ENCODE measurements at places on chromosomes 2 and 18.

DNA sequence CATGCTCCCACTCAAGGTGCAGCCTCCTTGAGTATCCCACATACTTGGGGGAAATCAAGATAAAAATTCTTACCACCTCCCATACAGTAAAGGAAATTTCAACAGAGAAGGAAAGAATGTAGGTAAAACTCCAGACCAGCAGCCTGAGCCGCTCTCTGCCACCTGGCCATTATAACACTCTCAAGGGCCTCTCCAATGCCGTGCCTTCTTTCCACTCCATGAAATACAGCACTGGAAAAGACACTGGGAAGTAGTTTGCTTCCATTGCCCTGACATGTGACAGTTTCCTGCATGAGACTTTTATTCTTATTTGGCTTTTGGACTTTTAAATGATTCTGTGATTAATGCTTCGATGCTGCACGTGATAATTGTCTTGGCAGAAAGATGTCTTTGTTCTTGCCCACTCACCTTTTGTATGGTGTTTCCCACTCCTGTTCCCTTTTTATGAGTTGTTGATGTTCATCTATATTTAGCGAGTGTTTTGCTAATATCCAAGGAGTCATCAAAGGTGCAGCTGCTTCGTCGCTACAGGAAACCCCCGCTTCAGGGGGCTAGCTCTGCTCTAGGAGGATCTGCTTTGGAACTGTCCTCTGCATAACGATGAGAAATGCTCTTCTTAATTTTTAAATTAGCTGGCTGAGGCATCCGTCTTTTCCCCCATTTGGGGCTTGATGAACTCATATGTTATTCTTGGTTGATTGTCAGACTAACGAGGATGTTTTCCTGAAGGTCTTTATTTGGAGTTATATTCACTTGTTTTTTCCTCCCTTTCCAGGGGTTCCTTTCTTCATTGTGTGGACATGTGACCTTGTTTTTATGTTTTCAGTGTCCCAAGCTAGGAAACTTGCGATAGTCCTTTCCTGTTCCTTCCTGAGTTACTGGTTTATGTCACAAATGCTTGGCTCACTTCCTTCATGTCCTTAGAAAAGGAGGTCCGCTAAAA, 179.4 kb downstream of the TXNL1 start:
- DNase-seq, result no peak

- DNase-seq, result no peak
Observed at GRCh38 chr2:187369471-187369870, 78.6 kb downstream of the CALCRL start.

DNA sequence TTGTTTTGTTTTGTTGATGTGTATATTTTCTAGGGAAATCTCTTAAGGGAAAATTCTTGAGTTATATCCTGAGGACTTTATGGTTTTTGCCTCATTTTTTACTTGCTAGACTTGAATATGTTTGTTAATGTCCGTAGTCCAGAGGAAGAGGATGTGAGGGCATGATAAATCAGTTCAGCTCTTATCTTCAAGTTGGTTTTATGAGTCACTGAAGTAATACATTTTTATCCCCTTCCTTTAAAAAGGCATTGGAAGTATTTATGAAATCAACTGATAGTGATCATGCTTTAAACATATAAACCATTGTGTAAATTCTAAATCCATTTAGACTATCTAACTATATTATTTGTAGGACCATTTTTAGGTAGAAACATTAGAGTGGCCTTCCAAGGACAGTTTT, 43.9 kb upstream of the CYBRD1 start:
- no peak for DNase-seq

DNA sequence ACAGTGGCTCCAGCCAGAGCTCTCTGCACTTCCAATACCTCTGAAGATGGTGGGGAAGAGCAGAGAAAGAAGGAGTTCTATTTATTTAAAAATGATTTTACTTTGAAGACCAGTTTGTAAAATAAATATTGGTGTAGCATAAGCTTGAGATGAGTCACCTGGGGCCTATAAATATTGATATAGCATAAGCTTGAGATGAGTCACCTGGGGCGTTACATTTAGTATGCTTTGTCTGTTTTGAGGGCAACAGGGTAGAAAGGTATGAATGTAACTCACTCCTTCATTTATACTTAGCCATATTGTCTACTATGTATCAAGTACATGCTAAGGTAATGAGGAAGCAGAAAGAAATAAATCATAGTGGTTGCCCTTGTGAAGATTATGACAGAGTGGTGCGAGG, 7.7 kb upstream of the SULT1C4 start:
- DNase-seq, result no peak

- no peak for DNase-seq
Observed at GRCh38 chr2:133200684-133201421, 367.4 kb downstream of the NCKAP5 start.

DNA sequence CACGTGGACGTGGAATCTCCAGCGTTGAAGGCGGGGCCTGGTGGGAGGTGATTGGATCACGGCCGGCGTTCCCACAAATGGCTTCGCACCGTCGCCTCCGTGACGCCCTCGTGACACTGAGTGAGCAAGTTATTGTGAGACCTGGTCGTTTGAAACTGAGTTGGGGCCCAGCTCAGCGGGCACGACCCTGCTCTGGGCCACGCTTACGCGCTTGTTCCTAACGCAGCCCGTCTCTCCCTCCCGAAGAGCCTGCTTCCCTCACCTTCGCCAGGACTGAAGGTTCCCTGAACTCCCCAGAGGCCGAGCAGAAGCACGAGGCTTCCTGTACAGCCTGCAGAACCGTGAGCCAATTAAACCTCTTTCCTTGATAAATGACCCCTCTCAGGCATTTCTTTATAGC, 121.8 kb downstream of the RTP5 start:
- no peak for DNase-seq
